Cerebellar cortex (tissue), 1 donor: ENCODE measurements at places on chromosomes 3 and 15.
A peak's percentile ranks its signal among the peaks of the same experiment; 100 is the strongest.

- no peak for DNase-seq
Observed at GRCh38 chr3:65577843-65578430, 460.8 kb downstream of the MAGI1 start.

- DNase-seq, result no peak
Observed at GRCh38 chr3:119743921-119744320, 38.0 kb upstream of the NR1I2 start.

GRCh38 chr3:9497821-9498565 lies 55.6 kb downstream of the LHFPL4 start:
- DNase-seq, result no peak

DNA sequence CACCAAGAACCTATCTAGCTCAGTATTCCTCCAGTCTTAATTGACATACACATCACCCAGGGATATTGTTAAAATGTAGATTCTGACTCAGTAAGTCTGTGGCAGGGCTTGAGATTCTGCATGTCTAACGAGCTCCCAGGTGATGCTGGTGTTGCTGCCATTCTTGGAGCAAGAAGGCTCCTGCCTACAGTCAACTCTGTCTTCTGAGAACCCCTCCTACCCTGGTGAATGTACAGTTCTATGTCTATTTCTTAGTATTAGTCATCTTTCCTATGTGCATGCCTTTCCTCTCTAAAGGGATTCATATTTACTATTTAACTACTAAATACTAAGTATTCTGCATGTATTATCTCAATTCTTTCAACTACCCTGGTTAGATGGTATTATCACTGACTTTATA lies 268.7 kb downstream of the EDEM1 start:
- no peak for DNase-seq

GRCh38 chr3:133917144-133917543 lies 21.5 kb upstream of the RAB6B start:
- no peak for DNase-seq

GRCh38 chr3:170517242-170517945 lies 68.5 kb downstream of the SLC7A14 start:
- DNase-seq, result no peak

DNA sequence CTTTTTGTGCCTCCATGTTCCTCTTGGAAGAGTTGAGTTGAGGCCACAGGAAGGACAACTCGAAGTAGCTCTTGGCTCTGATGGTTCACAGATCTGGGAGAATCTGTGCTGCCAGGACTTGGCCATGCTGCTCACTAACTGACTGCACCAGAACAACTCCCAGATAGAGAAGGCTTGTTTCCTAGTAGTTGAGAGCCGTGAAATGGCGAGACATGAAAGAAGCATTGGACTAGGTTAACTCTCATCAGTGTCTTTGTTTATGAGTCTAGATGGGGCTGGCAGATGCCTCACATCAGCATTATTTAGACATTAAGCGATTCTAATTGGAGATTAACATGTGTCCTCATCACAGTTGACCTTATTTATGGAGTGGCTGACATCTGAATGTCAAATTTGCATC lies 92.9 kb upstream of the AGBL1 start:
- DNase-seq, result no peak

- no peak for DNase-seq
Observed at GRCh38 chr3:120802916-120803315, 60.4 kb downstream of the GTF2E1 start.

- DNase-seq, result no peak
Observed at GRCh38 chr3:120646771-120647432, 35.1 kb downstream of the HGD start.

DNA sequence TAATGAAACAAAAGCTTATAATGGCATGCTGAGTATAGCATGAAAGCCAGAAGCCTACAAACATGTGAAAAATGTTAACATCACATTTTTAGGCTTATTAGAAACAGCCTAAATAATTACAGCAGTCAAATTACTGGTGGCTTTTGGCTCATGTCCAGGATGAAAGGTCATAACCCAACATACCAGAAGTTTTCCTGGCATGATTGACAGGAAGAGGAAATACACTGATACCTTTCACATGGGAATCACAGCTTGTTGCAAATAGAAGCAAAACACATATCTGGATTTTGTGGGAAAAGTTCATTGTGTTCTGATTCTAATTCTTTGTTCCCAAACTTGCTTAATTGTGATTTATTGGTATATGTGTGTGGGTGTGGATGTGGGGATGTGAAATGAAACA lies 393.5 kb upstream of the ARRDC4 start:
- no peak for DNase-seq

GRCh38 chr15:65333856-65334255 lies 29.4 kb downstream of the RNU5B-1 start:
- DNase-seq, result no peak

DNA sequence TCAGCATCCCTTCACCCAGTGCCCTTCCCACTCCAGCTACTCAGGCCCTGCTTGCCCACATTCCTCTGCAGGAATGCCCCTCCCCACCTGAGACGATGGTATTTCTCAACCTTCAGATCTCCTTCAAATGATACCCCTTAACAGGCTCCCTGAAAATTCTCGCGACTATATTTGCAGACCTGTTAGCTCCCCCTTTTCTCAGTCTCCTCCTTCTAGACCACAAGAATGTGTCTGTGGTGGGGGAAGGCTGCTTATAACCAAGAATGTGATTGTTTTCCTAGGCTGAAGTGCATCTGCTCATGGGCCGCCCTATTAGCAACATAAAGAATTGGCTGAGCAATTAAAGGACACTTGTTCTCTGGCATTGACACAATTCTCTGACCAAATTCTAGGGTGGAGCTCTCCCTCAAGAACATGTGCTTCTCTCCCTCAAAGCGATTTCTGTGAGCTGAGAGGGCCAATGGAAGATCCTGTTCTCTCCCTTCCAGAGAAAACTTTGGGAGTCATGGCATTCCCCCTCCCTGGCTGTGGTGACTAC lies 19.1 kb upstream of the LIMD1 start:
- DNase-seq, result no peak

DNA sequence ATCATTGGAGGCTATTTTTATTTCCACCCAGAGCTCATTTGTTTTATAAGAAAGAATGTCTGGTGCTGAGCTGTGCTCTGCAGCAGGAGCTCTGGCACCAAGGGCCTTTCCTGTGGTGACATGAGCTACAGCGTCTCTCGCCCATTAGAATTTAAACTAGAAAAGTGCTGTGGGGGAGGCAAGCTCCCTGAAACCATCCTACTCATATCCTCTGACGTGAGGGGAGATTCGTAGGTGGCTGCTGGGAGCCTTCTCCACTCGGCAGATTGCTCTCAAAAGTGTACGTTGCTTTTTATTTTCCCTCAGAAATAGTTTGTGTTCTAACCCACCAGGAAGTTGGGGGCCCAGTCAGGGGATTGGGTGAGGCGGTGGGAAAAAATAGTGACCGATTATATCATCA lies 76.3 kb upstream of the ARHGEF3 start:
- DNase-seq, result no peak

GRCh38 chr3:45623393-45623792 lies 28.8 kb downstream of the LIMD1 start:
- DNase-seq, result no peak

DNA sequence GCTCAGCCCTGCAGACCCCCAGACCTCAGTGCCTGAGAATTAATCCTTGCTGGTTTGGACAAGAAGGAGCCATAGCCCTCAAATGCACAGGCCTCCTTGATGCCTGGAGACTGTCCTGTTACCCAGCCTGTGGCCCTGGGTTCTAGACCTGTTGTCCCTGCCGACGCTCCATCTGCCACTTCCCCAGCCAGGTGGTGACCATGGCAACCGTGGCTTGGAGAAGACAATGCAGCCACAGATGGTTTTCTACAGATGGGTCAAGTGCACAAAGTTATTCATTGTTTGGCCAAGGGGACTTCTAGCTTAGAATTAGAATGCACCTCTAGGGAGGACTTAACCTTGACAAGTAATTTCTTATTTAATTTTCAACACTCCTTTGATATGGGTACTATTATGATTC lies 297.1 kb downstream of the UACA start:
- peak; percentile 20 for DNase-seq

GRCh38 chr15:41811432-41812195 lies 16.3 kb upstream of the JMJD7 start:
- peak; percentile 84 for DNase-seq

GRCh38 chr15:50250760-50251394 lies 14.6 kb downstream of the HDC start:
- no peak for DNase-seq

- peak; percentile 49 for DNase-seq
Observed at GRCh38 chr3:61719278-61719977, 158.1 kb downstream of the PTPRG start.

GRCh38 chr3:46603446-46604046 lies 8.8 kb upstream of the FAM240A start:
- DNase-seq, result no peak

DNA sequence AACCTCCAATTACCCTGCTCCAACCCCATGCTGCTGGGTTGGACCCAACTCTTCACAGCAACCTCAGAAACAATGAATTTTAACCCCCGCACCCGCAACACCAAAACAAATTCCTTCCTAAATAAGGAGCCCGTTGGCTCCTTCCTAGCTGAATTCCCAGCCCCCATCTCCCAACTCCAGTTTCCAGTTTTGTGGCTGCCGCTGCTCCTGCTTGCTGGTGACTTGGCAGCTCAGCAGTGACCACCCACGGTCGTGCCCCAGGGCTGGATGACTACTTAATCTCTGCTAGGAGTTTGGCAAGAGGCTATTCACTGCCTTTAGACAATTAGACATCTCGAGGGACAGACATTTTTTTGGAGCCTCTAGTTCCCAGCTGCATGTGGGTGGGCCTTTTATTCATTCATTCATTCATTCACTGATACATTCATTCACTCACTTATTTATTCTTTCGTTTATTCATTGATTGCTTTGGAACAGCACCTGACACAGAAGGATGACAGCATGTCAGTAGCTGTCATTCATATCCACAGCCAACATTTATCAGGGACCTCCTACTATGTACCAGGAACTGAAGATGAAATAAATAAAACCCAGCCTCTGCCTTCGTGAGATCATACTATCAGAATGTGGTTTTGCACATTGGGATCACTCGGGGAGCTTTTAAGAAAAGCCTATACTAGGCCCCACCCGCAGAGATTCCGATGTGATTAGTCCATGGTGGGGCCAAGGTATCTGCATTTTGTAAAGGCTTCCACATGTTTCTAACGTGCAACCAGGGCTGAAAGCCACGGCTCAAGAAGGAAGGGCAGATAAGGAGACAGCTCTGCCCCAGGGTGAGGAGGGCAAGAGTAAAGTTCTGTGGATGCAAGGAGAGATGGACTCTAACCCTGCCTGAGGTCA lies 256.5 kb downstream of the SHQ1 start:
- DNase-seq, result peak; percentile 19

DNA sequence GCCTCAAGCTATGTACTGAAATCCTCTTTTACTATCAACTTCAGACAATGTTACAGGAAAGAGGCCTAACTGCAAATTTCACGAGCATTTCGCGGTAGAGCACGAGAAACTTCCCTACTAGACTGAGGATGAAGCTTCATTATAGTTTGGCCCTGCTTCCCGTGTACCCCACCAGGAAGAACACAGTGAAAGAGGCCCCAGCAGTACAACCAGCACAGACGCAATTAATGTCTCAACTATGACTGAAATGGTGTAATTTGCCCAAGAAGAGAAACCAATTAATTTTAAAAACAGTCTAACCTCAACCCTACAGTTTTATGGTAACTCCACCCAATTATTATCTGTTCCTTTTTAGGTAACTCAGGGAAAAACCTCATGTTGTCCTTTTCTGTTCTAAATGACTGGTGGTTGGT lies 12.1 kb downstream of the CHSY1 start:
- DNase-seq, result no peak

GRCh38 chr3:129046732-129047552 lies 13.6 kb upstream of the GP9 start:
- DNase-seq, result peak; percentile 26

- DNase-seq, result no peak
Observed at GRCh38 chr3:125965505-125965904, 3.5 kb upstream of the ROPN1B start.

- no peak for DNase-seq
Observed at GRCh38 chr3:57006179-57006657, 54.2 kb upstream of the SPATA12 start.

DNA sequence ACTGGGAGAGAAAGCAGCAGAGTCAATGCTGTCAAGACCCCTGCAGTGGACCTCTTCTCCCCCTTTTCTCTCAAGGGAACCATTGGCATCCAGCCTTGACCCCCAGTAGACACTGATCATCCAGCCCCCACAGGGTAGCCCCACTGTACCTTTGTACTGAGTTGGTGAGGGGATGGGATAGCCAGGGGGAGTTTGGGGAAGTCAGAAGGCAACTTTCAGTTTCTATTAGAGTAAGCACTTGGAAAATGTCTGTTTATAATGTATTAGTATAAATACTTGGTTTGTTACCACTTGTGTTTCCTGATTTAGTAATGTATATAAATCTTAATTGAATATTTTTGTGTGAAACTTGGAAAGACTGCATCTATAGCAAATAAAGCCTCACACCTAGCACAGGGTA lies 25.0 kb downstream of the DAG1 start:
- DNase-seq, result no peak

GRCh38 chr15:72197041-72197459 lies 537 bp downstream of the GRAMD2A start:
- no peak for DNase-seq

DNA sequence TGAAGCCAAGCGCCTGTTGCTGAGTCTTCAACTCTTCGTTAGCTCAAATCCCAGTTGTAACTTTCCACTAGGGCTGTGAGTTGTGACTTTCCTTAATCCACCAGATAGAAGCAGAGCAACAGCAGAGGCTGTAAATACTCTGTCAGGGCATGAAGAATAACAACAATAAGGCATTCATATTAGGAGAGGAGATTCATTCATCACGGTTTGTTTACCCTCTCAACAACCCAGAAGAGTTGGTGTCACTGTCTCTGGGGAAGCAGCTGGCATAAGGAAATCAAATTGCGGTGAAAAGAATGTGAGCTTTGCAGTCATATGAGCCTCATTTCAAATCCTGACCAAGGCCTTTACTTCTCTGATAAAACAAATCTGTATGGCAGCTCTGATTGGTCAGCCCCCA lies 184.8 kb downstream of the SHQ1 start:
- no peak for DNase-seq

GRCh38 chr3:16056217-16056616 lies 118.3 kb upstream of the GALNT15 start:
- DNase-seq, result no peak

- peak; percentile 84 for DNase-seq
Observed at GRCh38 chr3:156150434-156151066, 30.2 kb downstream of the KCNAB1 start.

- DNase-seq, result peak; percentile 52
Observed at GRCh38 chr3:127949446-127950055, 34.5 kb downstream of the KBTBD12 start.

GRCh38 chr3:86991482-86991815 lies 500 bp upstream of the VGLL3 start:
- DNase-seq, result no peak

DNA sequence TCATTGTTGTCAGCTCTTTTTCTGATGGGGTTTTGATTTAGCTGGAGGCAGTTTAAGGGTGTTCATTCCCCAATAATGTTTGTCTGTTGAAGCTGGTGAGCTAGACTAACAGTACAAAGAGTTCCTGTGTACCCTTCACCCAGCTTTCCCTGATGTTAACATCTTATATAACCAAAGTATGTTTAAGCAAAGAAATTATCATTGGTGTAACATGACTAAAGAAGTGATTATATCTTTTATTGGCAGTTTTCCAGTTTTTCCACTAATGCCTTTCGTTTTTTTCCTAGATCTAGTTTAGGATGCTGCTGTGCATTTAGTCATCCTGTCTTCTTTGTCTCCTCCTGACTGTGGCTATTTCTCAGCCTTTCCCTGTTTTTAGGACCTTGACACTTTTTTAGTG lies 165.6 kb downstream of the LPP start:
- no peak for DNase-seq

GRCh38 chr3:77234004-77234403 lies 194.1 kb downstream of the ROBO2 start:
- DNase-seq, result no peak
